ENCODE measurements at places on chromosomes 6 and 20.

DNA sequence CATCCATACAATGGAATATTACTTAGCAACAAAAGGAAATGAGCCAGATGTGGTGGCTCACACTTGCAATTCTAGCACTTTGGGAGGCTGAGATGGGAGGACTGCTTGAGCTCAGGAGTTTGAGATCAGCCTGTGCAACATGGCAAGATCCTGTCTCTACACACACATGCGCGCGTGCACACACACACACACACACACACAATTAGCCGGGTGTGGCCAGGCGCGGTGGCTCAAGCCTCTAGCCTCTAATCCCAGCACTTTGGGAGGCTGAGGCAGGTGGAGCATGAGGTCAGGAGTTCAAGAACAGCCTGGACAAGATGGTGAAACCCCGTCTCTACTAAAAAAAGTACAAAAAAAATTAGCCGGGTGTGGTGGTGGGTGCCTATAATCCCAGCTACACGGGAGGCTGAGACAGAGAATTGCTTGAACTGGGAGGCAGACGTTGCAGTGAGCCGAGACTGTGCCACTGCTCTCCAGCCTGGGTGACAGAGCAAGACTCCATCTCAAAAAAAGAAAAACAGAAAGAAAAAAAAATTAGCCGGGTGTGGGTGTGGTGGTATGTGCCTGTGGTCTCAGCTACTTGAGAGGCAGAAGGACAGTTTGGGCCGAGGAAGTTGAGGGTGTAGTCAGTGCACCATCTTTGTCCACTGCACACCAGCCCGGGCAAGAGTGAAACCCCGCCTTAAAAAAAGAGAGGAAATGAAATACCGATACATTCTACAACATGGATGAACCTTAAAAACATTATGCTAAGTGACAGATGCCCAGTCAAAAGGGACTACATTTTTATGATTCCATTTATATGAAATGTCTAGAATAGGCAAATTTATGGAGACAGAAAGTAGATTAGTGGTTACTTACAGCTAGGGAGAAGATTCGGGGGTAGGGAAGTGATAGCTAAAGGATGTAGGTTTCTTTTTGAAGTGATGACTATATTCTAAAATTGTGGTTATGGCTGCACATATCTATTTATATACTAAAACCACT, 52.5 kb downstream of the RBL1 start:
- no peak for DNase-seq

- DNase-seq = peak; percentile 63
Measured at GRCh38 chr20:6051505-6051904, 2.4 kb downstream of the LRRN4 start.

DNA sequence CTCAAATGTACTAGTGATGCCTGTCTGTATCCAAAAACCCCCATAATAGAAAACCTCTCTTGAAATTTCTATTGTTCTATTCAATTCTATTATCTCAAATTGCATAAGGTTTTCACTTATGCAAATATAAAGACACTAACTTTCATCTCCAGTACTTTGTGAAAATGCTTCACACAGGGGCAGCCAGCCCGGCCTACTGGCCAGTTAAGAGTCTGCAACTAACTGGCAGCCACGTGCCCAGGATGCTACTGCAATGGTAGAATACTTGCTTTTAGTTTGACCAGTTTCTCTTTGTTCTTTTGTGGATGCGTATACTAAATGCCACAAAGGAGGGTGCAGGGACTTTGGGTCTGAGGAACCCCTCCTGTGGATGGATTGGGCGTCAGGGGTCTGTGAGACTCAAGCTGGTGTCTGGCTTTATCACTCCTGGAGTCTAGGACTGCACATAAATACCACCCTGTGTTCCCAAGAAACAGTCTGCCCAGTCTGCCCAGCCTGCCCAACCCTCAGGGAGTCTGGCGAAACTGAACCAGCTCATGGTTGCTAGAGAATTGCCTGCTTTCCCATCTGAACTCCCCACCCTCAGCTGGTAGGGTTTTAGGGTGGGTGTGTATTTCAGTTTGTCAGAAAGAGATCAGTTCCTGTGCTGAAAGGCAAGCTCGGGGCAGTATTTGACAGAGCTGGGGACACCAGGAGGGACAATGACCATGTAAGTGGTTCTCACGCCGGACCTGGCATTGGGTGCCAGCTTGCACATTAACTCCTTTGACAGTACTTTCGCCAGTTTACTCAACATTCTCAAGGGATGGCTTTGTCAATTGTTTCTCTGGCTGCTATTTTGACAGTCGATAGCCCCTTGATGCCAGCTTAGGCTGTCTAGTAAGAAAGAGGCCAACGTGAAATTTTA, 558.2 kb upstream of the JAG1 start:
- no peak for DNase-seq

DNA sequence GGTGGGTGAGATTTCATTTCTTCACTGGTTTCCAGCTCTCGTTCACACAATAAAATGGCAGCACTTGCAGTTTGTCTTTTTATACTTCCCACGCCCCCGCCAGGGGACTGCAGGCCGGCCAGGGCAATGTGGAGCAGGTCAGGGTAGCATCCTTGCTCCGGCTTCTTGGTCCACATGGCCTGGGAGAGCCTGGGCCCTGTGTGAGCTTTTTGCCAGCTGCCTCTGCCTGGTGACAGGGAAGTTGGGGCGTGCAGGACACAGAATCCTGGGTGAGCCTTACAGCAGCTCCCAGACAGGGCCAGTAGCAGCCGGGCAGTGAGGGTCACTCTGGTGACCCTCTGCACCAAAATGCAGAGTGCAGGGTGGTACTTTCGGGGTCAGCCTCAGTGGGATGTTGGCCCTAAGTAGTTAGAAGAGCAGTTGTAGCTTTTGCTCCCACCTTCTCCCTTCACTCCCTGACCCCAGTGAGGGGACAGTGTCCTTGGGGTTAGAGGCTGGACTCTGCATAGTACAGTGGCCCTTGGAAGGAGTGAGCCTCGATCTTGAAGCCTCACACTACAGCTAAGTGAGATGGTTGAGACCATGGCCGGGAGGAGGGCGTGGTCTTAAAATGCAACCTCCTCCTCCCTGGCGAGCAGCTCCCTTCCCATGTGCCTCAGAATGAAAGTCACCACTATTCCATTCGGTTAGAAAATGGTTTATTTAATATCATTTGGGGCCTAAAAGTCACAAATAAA, 23.8 kb downstream of the PYGB start:
- DNase-seq = no peak

- no peak for DNase-seq
Measured at GRCh38 chr6:130367767-130368166, 1.9 kb downstream of the TMEM200A start.

DNA sequence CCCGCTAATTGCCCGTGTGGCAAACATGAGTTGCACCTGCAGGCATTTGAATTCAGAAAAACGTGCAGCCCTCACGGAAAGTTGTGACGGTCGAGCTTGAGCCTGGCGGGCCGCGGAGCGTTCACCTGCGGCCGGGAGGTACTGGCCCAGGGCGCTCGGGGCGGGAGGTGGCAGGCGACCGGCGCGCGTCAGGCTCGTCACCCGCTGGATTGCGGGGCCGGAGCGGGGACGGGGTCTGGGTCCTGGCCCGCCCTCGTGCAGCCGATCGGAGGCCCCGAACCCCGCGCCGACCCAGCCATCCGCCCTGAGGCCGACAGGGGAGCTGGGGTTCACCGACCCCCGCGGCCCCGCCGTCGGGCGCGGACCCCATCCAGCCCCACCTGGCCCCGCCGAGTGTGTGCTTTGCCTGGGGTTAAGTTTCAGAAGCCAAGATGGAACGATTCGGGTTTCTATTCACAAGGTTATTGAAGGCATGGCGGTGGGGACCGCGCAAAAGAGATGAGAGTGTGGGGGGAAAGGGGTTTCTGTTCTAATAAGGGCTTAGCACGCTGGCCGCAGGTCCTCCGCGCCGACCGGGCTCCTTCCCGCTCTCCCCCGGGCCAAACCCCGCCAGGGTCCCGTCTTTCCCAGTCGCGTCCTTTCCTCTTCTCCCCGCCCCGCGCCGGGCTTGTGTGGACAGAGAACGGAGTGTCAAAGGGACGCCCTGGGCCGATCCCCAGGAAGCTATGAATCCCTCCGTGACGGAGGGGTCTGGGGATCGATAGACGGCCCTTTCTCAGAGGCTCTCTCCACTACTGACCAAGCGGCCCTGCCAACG, 1.6 kb upstream of the HEY2 start:
- no peak for DNase-seq

- DNase-seq = peak; percentile 9
Measured at GRCh38 chr6:122753688-122754056, 25.8 kb upstream of the FABP7 start.

- no peak for DNase-seq
Measured at GRCh38 chr6:20722455-20722854, 188.2 kb downstream of the CDKAL1 start.

DNA sequence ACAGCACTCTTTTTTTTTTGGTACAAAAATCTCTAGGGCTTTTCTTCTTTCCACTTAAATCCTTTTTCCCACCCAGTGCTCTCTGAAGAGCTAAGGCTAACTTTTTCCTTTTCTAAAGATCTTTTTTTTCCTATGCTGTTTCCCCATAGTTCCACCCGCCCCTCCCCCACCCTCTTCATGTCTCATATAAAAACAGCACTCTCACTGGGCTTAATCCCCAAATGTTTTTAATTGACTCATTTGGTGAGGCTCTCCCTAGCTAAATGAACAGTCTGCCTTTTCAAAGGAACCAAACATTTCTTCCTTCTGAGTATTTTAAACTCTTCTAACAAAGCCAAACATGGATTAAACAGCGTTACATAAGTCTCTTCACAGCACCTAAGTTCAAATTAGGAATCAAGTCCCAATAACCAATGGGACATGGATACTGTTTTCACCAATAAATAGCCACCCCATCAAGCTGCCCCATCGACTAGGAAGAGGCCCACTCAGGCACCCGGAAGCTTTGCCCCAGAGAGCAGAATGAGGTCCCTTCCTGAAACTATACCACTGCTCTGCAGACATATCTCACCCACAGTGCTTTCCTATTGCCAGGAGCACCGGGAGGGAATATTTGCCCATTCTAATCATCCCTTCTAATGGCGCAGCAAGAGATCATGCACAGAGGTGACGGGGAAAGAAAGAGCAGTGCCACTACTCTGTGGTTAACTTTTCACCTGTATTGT, 63.7 kb downstream of the ATXN1 start:
- no peak for DNase-seq

DNA sequence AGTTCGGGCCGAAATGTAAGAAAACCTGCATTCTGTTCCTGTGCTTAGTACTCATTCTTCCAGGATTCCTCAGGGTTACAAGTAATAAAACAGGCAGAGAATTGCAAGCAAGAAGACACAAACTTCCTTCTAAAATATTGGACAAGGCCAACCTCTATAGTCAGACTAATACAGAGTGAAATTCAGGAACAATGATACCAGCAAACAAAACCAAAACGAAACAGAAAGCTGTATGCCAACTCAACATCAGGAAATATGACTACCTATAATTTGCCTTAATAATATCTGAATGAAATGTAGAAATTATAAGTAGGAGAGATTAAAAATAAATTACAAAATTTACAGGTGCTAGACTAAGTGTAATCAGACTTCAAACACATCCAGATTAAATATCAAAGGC, 238.8 kb downstream of the HIVEP2 start:
- no peak for DNase-seq

GRCh38 chr6:147158881-147159280, 45.3 kb upstream of the STXBP5 start:
- no peak for DNase-seq

DNA sequence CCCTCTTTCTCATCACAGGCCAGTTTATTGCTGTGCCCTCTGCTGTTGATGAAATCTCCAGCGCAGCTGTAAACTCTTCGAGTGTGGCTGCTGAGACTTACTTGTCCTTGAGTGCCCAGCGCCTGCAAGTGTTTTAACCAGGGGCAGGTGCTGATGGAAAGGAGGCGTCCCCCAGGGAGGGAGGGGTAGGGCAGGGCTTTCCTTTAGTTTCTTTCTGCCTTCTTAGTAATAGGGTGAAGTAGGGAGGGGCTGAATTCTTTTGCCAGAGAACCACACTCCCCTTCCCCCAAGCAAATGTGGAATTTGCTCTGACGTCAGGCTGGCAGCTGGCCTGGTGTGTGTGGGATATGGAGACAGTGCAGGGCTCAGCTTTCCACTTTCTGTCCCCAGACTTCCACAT, 61.2 kb downstream of the IGF2R start:
- peak; percentile 85 for DNase-seq

- no peak for DNase-seq
Measured at GRCh38 chr20:48824830-48825565, 2.8 kb downstream of the PREX1 start.

DNA sequence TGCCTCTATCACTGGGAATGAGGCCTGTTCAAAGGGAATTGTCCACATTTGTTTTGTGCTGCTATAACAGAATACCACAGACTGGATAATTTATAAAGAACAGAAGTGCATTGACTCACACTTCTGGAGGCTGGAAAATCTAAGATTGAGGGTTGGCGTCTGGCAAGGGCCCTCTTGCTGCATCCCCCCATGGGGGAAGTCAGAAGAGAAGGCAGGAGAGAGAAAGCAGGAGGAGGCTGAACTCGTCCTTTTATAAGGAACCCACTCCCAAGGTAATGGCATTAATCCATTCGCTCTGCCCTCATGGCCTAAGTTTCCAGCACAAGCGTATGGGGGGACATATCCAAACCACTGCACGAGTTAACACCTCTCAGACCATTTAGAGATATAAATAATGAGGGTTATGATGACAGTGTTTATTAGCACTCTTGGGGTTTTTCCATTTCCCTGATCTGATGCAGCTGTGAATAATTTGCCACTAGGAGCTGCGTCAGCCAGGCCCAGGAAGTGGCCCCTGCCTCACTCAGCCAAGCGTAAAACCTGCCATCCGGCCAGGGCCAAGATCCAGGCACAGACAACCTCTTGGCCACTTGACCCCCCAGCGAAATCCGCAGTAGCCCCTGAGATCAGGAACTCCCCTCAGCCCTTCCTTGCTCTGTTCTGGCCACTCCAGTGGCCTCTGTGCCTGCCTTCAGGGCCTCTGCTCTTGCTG, 14.2 kb upstream of the SLCO4A1 start:
- DNase-seq = peak; percentile 55

DNA sequence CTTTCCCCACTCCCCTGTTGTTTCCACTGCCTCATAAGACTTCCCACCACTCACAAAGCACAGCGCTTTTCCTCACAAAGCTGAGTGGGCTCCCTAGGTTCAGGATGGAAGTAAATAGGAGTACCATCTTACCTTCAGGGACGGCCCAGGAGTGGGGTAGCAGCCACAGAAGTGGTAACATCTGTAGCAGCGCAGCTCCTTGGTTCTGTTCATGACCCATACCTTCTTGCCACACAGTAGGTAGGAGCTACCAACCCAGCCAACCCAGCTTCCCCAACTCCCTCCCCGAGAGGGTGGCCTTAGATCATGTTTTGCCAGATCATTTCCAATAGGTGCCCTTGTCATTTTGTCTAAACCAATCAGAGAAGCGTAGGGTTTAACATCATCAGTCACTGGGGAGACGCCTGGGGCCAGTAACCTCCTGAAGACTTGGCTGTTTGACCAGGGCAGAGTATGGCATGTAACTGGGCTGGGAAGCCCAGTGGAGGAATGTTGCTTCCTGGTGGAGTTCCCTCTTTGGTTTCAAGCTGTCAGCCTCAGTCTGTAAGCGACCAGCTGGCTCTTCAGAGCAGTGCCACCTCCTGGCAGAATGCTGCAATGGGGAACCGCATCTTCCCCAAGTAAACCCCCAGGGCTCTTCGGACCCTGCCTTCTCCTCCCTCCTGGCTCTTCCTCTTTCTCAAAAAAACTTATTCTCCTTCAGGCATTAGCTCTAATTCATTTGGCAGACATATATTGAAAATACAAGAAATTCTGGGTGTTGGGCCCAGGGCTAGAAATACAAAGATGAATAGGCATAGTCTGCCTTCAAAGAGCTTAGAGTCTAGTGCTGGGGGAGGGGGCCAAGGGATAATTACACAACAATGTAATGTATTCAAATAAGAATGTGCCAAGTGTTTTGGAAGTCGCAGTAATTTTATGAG, at the start of gene HLA-DMA:
Gene HLA-DMA (minus strand): TSS at position 281 of the 923 bp plus-strand sequence. CDS start 61 bp downstream, at position 220.
- peak; percentile 98 for DNase-seq

- peak; percentile 93 for DNase-seq
Measured at GRCh38 chr6:149032599-149033405, 284.7 kb upstream of the TAB2 start.

- no peak for DNase-seq
Measured at GRCh38 chr20:32069711-32070110, 17.7 kb downstream of the HCK start.

Data from HCEC 1CT (cell line).